Cardiac septum (tissue), 1 donor: ENCODE measurements at places on chromosomes 5 and 9.

DNA sequence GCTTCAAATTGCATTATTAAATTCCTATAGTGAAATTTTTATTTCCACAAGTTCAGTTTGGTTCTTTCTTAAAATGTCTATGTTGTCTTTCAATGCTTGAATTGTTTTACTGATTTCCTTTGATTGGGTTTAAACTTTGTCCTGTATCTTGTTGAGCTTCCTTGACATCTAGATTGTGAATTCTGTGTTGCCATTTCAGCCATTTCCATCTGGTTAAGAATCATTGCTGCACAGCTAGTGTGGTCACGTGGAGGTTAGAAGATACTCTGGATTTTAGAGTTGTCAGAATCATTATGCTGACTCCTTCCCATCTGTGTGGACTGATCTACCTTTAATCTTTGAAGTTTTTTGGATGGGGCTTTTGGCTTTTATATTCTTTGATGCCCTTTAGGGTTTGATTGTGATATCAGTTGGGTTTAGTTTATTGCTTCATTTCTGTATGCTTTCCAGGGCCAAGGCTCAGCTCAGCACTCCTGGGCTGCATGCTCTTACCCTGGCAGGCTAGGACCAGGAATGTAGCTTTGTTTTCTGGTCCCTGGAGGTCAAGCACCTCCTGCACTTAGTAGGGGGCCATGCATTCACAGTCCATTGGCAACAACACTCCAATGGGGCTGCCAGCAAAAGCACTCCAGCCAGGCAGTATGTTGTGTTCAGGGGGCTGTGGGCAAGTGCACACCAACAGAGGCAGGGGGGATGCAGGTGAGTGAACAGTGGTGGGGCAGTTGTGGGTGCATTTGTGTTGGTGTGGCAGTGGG lies 141.4 kb downstream of the PRR16 start:
- DNase-seq, result no peak

DNA sequence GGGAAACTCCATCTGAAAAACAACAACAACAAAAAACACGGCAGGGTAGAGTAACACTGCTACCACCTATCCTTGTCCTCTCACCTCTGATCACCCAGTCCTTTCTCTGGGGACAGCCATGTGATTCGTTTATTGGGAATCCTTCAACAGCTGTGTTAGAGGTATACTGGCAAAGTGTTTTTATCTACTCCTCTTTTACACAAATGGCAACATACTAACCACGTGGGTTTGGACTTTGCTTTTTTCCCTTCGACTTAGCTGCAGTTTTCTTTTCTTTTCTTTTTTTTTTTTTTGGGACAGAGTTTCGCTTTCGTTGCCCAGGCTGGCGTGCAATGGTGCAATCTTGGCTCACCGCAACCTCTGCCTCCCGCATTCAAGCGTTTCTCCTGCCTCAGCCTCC lies 11.2 kb upstream of the SET start:
- DNase-seq, result no peak

- no peak for DNase-seq
Measured at GRCh38 chr9:4822057-4822456, 29.3 kb downstream of the RCL1 start.

GRCh38 chr9:70791936-70792335 lies 329.5 kb downstream of the TRPM3 start:
- no peak for DNase-seq

- no peak for DNase-seq
Measured at GRCh38 chr9:70477146-70477745, 62.8 kb upstream of the KLF9 start.
